ENCODE measurements at places on chromosomes 5 and 9. TPM values are rescaled to one million over a fixed set of nuclear protein-coding genes. Genes with fewer than 3 reads are reported as not detected.

GRCh38 chr9:18260521-18260920 lies 213.4 kb upstream of the ADAMTSL1 start:
- DNase-seq: no peak

DNA sequence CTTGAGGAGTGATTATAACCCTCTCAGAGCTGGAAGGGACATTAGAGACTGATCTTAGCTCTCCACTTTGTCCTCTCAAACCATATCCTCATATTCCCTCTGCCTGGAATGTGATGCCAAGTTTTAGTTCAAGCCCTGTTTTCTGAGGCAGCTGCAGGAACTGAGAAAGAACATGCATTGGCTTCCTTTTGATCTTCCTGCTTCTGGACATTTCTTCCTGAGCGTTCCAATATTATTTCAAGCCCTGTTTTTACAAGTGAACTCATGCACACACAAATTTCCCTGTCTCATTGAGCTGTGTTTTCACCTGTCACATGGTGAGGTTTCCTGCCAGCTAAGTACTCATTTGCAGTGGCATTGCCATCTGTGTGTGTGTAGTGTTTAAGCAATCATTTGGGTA lies 17.0 kb downstream of the FOCAD start:
- no peak for DNase-seq

DNA sequence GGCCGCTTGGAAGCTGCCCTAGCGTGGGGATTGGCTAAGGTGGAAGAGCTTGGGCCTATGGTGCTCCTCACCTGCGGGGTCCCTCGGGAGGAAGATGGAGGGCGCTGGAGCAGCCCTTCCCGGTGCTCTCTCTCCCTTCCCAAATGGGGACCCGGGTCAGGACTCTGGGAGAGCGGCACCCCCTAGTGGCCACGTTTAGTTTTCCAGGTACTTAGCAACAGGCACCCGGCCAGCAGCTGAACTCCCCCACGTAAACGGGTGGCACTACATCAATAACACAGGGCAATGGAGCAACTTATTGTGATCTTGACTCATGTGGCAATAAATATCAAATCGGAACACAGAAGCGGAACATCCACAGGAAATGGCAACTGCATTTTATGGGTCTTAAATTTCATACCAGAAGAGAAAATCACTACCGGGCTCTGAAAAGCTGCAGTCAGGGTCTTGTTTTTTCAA lies 316.6 kb downstream of the AGTPBP1 start:
- peak; percentile 71 for DNase-seq

GRCh38 chr5:72107901-72108201 lies 576 bp downstream of the MAP1B start:
- no peak for DNase-seq

DNA sequence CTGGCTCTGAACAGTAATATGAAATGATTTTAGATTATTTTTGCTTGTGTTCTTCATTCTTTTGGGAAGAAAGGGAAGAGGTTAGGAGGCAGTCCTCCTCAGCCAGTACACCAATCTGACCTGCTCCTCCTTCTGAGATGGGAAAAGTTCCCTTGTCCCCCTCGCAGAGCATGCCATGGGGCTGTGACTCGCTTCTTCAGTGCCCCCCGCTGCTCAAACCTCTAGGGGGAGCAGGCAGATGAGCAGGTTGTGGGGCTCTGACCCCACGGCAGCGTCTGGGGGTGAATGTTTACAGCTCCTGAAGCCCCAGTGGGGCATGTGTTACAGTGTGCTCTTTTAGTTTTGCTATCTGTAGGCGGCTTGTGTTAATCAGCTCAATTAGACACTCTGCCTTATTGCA lies 50.9 kb upstream of the KLF9 start:
- no peak for DNase-seq

- DNase-seq: no peak
These were observed 626.7 kb downstream of the PRR16 start for GRCh38 chr5:121090822-121091221.

GRCh38 chr5:34639852-34640626 lies 16.1 kb upstream of the RAI14 start:
- DNase-seq: no peak

DNA sequence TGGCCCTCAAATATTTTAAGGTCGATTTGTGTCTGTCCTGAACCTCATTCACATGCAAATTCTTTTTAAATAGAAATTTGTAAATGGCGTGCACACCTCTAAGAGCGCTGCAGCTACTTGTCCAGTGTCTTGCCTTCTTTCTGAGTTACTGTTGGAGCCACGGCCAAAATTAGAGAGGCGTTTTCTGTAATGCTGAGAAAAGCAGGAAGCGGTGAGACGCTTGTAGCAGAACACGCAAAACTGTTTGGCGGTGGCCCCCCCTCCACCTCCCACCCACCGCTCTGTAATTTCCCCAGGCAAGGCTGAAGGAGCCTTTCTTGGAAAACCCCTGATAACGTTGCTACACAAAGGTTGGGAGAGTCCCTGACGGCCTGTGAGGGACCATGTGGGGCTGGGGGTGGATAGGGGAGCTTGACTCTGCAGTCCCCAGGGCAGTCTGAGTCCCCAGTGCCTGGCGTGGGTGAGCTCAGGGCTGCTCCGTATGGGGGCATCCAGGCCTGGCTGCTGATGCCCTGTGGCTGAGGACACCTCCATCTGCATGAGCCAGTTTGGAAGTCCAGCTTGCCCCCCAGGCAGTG lies 96.5 kb downstream of the GADD45G start:
- no peak for DNase-seq

- DNase-seq: no peak
These were observed 25.2 kb upstream of the TNFAIP8 start for GRCh38 chr5:119330367-119331183.

GRCh38 chr5:96070622-96071225 lies 109.1 kb upstream of the ELL2 start:
- DNase-seq: no peak

DNA sequence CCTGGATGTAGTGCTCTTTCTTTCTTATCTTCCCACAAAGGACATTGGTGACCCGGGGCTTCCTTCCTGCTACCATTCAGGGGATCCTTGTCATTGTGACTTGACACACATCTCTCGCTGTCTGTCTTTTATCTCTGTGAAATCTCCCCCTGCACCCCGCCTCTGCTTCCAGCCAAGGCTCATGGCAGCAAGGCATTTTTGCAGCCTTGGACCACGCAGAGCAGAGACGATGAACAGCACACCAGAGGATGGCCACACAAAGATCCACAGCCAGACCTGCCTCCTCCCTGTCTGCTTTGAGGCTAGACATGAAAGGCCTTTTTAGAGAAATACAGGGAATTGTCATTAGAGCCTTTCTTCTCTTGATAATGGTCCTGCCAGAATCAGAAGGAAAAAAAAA lies 549.1 kb downstream of the CDK5RAP2 start:
- no peak for DNase-seq

DNA sequence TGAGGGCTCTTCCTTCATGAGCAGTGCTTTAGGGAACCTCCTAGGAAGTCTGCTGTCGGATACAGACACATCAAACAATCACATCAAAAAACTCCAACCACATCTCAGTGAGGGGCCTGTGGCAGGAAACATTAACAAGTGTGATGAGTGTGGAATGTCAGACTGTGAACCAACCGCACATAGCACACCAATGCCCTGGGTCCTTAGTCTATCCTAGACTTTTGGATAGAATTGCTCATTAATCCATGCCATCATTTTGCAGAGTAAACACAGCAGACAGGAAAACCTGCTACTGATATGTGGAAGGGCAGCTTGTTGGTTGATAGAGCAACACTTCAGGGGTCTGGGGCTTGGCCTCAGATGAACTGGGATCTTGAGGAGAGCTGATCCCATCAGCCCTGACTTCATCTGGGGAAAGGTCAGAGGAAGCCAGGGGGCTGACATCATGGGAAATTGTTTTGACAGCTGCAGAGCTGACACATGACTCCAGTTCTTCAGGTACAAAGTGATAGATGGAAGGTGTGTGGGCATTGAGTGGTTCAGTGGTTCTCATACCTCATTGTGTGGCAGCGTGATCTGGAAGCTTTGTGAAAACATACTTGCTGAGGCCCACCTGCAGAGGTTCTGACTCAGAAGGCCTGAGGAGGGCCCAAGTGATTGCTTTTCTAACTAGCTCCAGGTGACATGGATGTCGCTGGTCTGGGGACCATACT lies 193.3 kb downstream of the DIRAS2 start:
- DNase-seq: no peak

GRCh38 chr5:113050721-113051382 lies 74.3 kb downstream of the DCP2 start:
- no peak for DNase-seq

TICAM2 gene
- total RNA-seq: 3.3 TPM

SARDH gene
- total RNA-seq: 0.41 TPM

OR2V2 gene
- not detected for total RNA-seq

NINJ1 gene
- 55.5 TPM for total RNA-seq

UBLCP1 gene
- total RNA-seq: 14.6 TPM

PPP2R2B gene
- total RNA-seq: 0.43 TPM
